NCI-H146 (cell line): ENCODE measurements at places on chromosomes 1 and 21.

GRCh38 chr1:111825217-111825616 lies 69.5 kb downstream of the DDX20 start:
- no peak for DNase-seq

DNA sequence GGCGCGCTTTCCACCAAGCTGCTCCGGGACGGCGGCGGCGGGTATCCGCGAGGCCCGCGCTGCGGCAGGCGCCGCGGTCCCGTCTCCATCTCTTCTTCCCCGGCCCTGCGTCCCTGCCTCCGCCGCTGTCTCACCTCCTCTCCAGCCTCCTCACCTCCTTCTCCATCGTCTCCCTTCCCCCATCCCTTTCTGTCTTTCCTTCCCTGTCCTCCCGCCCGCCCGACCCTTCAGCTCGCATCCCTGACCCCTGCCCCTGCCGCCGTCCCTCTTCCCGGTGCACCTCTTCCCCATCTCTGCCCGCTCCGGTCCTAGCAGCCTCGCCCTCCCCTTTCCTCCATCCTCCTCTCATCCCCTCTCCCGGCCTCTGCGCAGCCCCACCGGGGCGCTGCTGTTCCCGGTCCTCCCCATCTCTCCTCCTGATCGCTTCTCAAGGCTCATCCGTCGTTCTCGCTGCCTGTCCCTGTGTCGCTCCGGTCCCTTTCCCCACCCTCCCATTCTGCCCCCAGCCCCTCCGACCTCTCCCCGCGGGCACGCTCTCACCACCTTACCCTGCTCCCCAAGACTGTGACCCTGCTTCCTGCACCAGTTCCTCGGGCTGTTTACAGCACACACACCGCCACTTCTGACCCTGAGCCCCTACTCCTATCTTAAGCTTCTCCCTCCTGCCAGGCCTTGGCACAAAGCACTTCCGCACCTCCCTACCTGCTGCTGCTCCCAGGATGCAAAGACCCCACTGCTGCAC lies 760 bp upstream of the NPHP4 start:
- DNase-seq = peak; percentile 51

GRCh38 chr21:31331231-31331630 lies 12.8 kb downstream of the TIAM1 start:
- DNase-seq = no peak

DNA sequence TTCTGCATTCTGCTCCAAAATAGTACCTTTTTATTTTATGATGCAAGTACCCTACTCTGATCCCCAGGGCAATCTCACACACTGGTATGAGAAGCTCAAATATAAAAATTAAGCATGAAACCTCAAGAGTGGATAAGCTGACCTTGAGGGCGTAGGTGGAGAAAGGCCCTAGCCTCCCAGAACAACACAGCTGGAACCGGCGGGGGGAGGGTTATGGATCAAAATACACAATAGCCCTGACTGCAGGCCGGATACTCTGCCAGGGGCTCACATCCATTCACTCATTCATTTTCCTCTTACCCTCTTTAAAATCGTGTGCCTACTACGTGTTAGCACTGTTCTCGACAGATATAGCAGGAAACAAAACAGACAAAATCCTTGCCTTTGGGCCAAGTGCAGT lies 32.8 kb upstream of the ECE1 start:
- DNase-seq = no peak

GRCh38 chr1:121445679-121446078 lies 260.9 kb downstream of the SRGAP2C start:
- DNase-seq = no peak

DNA sequence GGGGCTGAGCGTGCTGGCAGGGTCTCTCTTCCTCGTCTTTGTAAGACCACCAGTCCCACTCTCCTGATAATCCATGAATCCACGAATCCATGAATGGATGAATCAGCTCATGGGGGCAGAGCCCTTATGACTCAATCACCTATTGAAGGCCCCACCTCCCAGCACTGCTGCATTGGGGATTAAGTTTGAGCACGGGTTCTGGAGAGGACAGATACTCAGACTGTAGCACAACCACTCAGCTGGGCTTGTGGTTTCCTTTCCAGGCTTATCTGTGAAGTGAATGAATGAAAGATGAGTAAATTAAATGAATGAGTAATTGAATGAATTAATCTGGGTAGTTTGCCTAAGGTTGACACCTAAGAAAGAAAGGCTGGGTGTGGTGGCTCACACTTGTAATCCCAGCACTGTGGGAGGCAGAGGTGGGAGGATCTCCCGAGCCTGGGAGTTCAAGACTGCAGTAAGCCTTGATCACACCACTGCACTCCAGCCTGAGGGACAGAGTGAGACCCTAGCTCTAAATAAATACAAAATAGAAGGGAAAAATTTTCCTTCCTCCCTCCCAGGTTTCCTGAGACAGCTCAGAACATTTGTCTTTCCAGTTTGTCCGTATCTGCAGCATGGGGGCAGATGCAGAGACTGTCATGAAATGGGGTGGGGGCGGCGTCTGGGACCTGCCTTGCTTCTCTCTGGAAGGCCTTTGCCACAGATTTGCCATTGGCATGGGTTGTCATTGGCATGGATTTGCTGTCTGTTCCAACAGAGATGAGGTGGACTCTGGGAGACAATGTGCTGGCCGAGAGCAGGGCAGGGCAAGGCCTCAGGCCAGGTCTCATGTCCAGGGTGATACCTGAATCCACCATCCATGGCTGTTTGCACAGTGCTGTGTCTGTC lies 187.7 kb upstream of the C1orf174 start:
- DNase-seq = no peak

- DNase-seq = no peak
Measured at GRCh38 chr1:248102847-248103246, 7.9 kb downstream of the OR2L13 start.

- no peak for DNase-seq
Measured at GRCh38 chr21:16137106-16137505, 407.3 kb downstream of the USP25 start.

DNA sequence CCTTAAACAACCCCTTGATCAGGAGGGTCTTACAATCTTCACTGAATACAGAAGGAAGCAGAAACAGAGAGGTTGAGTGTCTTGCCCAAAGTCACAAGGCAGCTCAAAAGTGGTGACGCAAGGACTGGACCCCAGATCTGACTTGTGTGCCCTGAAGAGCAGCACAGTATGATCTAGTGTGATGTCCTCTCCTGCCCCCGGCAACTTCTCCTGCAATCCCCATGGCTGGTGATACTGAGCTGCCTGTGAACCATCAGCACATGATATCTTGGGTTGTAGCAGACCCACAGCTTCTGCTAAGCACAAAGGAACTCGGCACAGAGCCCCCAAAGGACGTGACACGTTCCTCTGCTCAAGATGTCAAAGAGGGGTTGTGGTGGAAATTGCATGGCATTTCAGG lies 51.2 kb upstream of the EDN2 start:
- no peak for DNase-seq

- DNase-seq = peak; percentile 30
Measured at GRCh38 chr1:24567792-24568388, 12.0 kb downstream of the NCMAP start.

GRCh38 chr1:30379684-30380624 lies 343.4 kb downstream of the MATN1 start:
- peak; percentile 41 for DNase-seq

- peak; percentile 10 for DNase-seq
Measured at GRCh38 chr21:25573409-25574206, 33.7 kb downstream of the MRPL39 start.

GRCh38 chr1:178862864-178863263 lies 8.0 kb downstream of the ANGPTL1 start:
- no peak for DNase-seq

DNA sequence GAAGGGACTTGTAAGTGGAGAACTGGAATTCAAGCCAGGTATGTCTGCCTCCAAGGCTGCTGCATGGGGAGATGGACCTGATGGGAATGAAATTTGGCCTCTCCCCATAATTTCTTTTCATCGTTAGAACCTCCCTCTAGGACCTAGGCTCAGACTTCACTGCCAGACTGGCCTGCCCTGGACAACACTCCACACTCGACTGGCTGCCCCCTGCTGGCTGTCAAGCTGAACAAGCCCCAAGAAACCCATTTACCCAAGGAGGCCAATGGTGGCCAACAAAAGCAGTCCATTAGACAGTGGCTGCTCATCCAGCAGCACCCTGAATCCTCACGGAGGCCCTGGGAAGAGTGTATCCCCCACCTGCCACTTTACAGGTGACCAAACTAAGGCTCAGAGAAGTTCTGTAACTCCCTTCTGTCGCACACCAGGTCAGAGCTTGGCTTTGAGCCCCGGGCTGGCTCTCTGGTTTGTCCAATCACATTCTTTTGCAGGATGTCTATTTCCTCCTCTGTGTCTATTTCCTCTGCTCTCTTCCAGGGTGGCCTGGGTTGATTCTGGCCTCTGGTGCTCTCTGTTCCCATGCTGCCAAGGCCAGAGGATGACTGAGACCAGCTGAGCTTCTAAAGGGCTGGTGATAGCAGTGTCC lies 3.8 kb downstream of the RNF186 start:
- peak; percentile 53 for DNase-seq

- DNase-seq = no peak
Measured at GRCh38 chr1:230155021-230155420, 88.0 kb downstream of the GALNT2 start.

- no peak for DNase-seq
Measured at GRCh38 chr1:106780806-106781569, 275.5 kb upstream of the PRMT6 start.

DNA sequence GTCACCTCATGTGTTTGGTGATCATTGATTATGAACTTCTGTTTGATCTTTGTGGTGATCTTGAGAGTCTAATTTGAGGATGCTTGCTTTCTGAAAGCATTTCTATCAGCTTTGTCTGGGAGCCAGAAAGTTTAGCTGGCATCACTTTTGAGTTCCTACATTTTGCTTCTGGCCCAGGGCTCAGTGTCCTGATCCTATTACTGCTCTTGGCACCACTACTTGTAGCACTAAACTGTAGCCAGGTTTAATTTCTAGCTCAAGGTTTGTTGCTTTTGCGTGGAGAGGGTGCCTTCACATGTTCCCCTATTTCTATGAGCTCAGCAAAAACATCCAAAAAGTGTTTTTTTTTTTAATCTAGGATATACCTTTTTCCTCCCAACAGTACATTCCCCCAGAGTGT lies 9.3 kb downstream of the TTC3 start:
- no peak for DNase-seq

DNA sequence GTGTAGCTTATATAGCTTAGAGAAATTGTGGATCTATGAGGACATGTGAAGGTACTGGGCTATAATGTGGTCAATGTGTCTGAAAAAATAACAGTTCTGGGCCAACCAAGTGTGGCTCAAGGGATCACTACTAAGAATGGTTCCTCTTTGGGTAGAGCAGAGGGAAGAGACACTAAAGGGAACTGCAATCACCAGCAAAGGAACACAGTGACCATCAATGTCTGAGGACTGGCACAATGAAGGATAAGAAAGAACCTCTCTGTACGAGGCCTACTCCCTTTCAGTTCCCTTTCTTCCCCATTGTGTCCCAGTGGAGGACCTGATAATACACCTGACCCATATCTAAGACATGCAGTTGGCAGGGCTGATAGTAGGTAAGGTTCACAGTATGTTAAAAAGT lies 89.9 kb upstream of the JAK1 start:
- no peak for DNase-seq

DNA sequence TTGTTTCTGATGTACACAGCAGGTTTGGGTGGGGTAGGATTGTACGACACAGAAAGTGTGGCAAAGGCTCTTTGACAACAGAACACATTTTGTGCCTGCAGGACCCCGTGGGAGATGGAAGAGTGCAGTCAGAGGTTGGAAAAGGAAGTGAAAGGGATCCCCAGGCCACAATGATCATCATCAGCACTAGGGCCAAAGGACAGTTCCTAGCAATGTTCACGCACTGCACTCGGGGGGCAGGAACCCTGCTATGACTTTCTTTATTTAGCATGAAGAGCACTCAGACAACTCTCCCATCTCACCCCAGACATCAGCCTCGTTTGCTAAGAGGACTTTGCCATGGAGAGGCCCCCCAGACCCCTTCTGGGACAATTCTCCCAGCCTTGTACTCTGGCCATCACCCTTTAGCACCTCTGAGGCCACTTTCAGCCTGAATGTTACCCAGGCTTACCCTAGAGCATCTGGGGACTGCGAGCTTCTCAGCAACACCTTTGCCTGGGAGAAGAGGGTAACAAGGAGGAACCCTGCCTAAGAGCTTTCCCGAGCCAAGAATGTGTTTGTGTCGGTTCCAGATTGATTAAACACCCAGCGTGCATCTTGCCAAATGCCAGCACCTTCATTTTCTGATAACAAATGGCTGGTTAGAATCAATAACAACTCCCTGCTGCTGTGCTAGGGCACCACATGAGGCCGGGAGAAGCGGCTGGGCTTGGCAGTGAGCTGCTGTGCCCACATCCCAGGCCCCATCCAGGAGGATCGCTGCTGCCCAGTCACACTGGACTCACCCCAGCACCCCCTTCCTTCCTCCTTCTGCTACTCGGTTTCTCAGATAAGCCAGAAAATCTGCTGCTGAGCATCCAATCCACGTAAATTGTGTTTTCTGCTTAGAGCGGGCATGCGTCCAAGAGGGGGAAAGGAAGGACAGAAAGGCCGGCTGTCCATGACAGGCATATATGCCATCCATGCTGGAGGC lies 633.1 kb downstream of the AJAP1 start:
- DNase-seq = no peak

- no peak for DNase-seq
Measured at GRCh38 chr1:168638884-168639283, 62.5 kb downstream of the XCL1 start.

- DNase-seq = no peak
Measured at GRCh38 chr1:15432324-15432723, 5.9 kb upstream of the CTRC start.

GRCh38 chr1:37338658-37339057 lies 135.7 kb upstream of the ZC3H12A start:
- no peak for DNase-seq

GRCh38 chr1:43308635-43309404 lies 8.0 kb downstream of the TIE1 start:
- no peak for DNase-seq

- DNase-seq = no peak
Measured at GRCh38 chr21:37620401-37620800, 253.8 kb downstream of the DYRK1A start.

- peak; percentile 52 for DNase-seq
Measured at GRCh38 chr1:160291248-160292220, 6.6 kb upstream of the PEX19 start.

DNA sequence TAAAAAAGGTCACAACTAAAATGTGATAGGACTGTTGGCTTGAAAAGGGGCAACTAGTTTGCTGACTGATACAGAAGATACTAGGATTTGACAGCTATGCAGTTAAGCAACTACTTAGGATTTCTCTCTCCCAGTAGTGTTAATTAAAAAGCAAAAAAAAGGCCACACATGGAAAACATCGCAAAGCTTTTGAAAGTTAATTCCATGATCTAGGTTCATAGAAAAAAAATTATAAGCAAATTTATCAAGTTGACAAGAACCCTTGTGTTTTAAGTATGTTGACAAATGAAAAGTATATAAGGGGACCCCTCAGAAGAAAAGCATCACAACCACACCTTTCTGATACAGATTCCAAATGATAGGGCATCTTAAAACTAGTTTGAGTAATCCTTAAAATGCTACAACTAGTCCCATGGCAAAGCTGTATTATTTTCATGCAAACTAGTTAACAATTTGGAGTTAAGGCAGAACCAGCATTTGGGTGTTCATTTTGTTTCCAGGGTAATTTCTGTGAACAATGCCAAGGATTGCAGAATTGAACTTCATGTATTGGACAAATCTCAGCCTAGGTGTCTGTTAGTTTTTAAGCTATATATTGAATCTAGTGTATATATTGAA lies 4.1 kb downstream of the PNRC2 start:
- no peak for DNase-seq

- DNase-seq = no peak
Measured at GRCh38 chr1:148328884-148329283, 154.2 kb downstream of the PPIAL4G start.

GRCh38 chr1:172993640-172994039 lies 57.1 kb downstream of the TNFSF18 start:
- no peak for DNase-seq
